ENCODE measurements at places on chromosomes 2 and 18.

DNA sequence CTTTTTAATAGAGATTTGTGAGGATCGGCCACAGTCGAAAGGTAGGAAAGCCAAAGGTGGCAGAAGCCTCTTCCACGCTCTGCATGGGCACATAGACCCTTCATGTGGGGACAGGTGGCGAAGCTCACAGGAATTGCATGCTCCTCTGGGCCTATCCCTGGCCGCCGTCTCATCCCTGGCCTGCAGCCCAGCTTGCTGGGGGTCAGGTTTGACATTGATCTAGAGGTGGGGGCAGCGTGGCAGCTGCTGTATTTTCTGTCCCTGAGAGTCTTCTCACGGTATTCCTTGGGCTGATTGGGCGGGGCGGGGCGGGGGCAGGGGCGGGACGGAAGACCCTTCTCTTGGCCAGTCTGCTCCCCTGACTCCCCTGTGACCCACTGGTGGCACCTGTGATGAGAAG lies 48.9 kb downstream of the STK25 start:
- H3K36me3 ChIP-seq = peaks cover 12% of the 10 kb centered on the region
- H3K4me1 ChIP-seq = no peaks in the 10 kb centered on the region
- DNase-seq = no peak
- no peak overlapping the region for H3K4me3 ChIP-seq

GRCh38 chr2:145091967-145092366 lies 572.0 kb upstream of the ZEB2 start:
- H3K27ac ChIP-seq = no peak overlapping the region
- H3K4me3 ChIP-seq = no peak overlapping the region
- H3K4me1 ChIP-seq = no peaks in the 10 kb centered on the region

DNA sequence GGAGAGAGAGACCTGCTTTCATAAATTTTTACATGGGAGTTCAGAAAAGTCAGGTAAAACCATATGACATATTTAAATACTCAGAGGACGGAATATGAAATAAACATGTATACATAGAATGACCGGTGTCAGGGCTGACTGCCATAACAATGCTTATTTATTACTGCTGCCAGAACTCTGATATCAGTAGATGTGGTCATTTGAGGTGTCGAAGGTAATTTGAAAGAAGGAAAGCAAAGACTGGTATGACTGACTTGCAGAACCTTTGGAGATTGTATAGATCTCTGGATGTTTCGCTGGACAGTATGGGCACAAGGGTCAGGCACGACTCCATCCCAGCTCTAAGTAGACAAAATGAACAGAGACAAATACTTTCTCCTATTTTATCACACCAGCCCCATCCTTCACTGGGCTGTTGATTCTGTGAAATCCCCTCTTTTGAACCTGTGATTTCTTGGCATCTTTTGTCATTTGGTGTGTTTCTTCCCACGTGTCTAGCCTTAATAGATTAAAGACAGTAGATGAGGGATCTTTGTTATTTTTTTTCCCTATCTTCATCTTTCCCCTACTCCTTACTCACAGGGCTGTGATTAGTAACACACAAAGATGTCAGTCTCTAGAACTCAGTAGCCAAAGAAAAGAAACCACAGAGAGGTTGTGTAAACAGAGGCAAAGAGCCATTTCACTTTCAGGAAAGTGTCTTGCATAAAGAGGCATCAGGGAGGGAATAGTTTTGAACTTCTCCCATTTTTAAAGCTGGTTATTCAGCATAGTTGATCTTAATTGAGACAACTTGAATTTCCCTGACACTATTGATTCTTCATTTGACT lies 61.6 kb downstream of the ICOS start:
- H3K27ac ChIP-seq = no peak overlapping the region
- H3K36me3 ChIP-seq = no peaks in the 10 kb centered on the region

DNA sequence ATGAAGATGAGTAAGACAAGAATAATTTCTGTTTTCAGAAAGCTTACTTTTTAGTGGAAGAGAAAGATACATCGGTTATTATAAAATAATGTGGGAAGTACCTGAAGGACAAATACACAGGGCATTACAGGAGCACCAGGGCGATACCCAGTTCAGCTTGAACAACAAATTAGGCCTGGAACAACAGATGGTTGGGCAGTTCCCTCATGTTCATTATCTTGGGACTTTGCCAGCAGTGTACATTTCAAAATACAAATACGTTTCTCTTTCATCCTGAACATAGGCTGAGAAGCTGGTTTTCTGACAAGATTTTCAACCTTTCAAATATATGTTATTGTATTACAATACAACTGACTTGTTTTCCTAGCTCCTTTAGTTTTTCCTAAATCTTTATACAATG lies 79.6 kb downstream of the TGIF1 start:
- H3K36me3 ChIP-seq = no peaks in the 10 kb centered on the region
- DNase-seq = no peak
- no peaks in the 10 kb centered on the region for H3K27me3 ChIP-seq

DNA sequence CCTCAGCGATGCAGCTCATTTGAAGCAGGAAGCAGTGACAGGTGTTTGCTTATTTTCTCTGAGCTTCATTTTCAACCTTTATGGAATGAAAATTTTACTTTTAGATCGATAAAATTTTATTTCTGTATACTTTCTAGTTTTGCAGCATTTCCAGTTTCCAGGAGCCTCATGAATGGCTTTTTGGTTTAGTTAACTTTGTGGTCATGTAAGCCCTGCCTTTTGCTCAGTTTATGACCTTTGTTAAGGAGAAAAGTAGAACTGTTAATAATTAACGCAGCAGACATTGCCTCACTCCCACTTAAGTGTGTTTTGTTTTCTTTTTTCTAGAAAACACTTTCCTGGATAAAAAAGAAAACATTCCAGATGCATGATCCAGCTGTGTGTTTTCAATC lies 4.4 kb upstream of the FARP2 start:
- no peak overlapping the region for H3K4me3 ChIP-seq
- peaks cover 46% of the 10 kb centered on the region for H3K4me1 ChIP-seq
- H3K27ac ChIP-seq = peak overlapping the region; percentile 74
- DNase-seq = peak; percentile 68
- no peaks in the 10 kb centered on the region for H3K27me3 ChIP-seq
- H3K36me3 ChIP-seq = peaks cover 46% of the 10 kb centered on the region

- DNase-seq = no peak
- no peak overlapping the region for H3K27ac ChIP-seq
- no peaks in the 10 kb centered on the region for H3K36me3 ChIP-seq
- no peaks in the 10 kb centered on the region for H3K4me1 ChIP-seq
Observed at GRCh38 chr2:147501968-147502367, 342.9 kb upstream of the ACVR2A start.

DNA sequence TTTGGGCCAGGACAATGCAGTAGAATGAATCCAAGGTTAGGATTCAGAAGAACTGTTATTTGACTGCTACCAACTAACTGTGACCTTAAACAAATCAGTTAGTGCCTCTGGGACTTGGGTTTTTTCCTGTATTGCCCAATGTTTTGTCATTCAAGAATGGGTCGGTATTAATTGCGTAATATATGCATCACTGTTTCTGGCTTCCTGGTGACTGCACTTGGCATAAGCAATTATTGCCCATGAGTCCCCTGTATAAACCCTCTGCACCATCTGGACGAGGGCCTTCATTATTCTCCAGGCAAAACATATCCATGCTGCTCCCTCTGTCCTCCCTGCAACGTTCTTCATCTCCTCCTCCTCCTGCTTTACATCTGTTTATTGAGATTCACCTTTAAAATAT lies 255.8 kb upstream of the LRRTM1 start:
- peaks cover 13% of the 10 kb centered on the region for H3K4me1 ChIP-seq
- no peak overlapping the region for H3K27ac ChIP-seq
- no peaks in the 10 kb centered on the region for H3K36me3 ChIP-seq
- no peaks in the 10 kb centered on the region for H3K27me3 ChIP-seq
- no peak for DNase-seq

- no peaks in the 10 kb centered on the region for H3K4me1 ChIP-seq
- DNase-seq = no peak
- H3K27me3 ChIP-seq = no peaks in the 10 kb centered on the region
Observed at GRCh38 chr2:221289389-221289788, 282.7 kb downstream of the EPHA4 start.

DNA sequence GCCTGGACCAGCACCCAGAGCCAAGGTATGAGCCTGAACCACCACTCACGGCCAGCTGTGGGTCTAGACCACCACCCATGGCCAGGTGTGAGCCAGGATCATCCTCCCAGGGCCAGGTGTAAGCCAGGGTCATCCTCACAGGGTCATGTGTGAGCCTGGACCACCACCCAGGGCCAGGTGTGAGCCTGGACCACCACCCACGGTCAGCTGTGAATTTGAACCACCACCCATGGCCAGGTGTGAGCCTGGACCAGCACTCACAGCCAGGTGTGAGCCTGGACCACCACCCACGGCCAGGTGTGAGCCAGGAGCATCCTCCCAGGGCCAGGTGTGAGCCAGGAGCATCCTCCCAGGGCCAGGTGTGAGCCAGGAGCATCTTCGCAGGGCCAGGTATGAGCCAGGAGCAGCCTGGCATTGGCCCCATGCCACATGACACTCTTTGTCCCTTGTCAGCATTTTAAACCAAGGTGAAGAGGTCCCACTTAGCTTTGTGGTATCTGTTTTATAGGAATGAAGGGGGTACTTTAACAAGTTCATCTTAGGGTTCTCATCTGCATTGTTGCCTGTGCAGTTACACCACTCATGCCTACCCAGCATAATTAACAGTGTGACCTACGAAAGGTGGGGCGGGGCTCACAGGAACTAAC lies 71.2 kb downstream of the AGAP1 start:
- H3K27me3 ChIP-seq = no peaks in the 10 kb centered on the region
- H3K36me3 ChIP-seq = peaks cover 9% of the 10 kb centered on the region
- H3K27ac ChIP-seq = no peak overlapping the region
- H3K4me3 ChIP-seq = no peak overlapping the region
- H3K4me1 ChIP-seq = peaks cover 10% of the 10 kb centered on the region

DNA sequence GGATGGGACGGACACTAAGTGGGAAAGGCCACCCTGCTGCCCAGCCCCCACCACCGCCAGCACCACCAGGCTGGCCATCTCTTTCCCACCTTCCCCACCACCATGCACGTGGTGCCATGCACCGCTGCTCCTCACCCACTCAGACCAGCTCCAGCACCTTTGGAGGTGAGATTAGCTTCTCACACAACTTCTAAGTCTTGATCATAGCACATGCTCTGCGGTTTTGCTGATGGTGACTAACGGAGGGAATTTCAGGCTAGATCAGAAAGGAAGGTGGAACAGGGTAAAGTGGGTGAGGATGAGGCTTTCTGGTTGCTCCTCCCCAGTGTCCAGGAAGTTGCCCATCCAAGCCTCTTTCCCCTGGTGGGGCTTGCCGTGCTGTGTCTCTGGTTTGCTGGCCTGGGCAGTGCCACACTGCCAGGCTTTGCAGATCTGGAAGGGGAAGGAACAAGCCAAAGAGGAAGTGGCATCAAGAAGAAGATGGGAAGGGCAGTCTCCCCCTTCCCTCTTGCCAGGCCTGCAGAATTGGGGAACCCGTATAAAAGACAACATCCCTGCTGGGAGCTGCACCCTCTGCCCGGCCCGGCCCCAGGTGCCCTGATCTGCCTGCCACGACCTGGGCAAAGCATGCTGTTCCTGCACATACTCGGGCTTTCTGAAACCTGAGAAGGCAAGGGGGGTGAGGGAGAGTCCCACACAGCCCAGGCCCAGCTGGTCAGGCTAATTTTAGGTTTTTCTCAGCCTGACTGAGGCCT lies 44.3 kb upstream of the CAB39 start:
- H3K4me1 ChIP-seq = no peaks in the 10 kb centered on the region
- no peak overlapping the region for H3K4me3 ChIP-seq
- DNase-seq = no peak
- H3K36me3 ChIP-seq = no peaks in the 10 kb centered on the region
- no peak overlapping the region for H3K27ac ChIP-seq

- no peak overlapping the region for H3K4me3 ChIP-seq
- no peak for DNase-seq
- no peaks in the 10 kb centered on the region for H3K27me3 ChIP-seq
Observed at GRCh38 chr2:134572314-134573084, 146.3 kb downstream of the TMEM163 start.

- peak; percentile 50 for DNase-seq
- peak overlapping the region; percentile 35 for H3K27ac ChIP-seq
- no peaks in the 10 kb centered on the region for H3K27me3 ChIP-seq
- no peaks in the 10 kb centered on the region for H3K36me3 ChIP-seq
Observed at GRCh38 chr2:152542995-152543481, 174.2 kb downstream of the PRPF40A start.

DNA sequence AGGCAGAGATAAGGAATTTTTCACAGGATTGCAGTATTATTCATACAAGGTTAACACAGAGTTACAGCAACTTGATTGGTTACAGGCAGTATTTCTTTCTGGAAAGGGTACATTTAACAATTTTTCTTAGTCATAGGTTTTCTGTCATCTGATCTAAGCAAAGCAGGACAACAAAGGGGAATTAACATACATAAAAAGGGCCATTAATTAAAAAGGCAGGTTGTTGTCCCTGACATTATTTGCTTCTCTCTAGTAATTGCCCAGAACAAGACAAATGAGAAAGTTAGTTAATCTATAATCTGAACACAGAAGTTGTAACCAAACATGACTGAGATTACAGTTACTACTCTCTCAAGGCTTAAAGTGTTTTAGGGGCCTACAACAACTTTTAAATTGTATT lies 291.4 kb upstream of the LRRTM4 start:
- no peak overlapping the region for H3K4me3 ChIP-seq
- H3K27ac ChIP-seq = peak overlapping the region; percentile 20
- peak; percentile 11 for DNase-seq
- H3K4me1 ChIP-seq = peaks cover 4% of the 10 kb centered on the region
- H3K36me3 ChIP-seq = no peaks in the 10 kb centered on the region
- H3K27me3 ChIP-seq = no peaks in the 10 kb centered on the region

GRCh38 chr18:66687635-66688034 lies 83.7 kb upstream of the CDH19 start:
- H3K4me1 ChIP-seq = no peaks in the 10 kb centered on the region
- no peaks in the 10 kb centered on the region for H3K36me3 ChIP-seq
- H3K27ac ChIP-seq = no peak overlapping the region
- no peaks in the 10 kb centered on the region for H3K27me3 ChIP-seq
- DNase-seq = no peak

- H3K27me3 ChIP-seq = peaks cover 7% of the 10 kb centered on the region
- no peak for DNase-seq
- H3K27ac ChIP-seq = no peak overlapping the region
- no peak overlapping the region for H3K4me3 ChIP-seq
Observed at GRCh38 chr2:94982675-94983074, 42.8 kb upstream of the MAL start.
